ENCODE measurements at places on chromosomes 12 and 14.
A peak's percentile ranks its signal among the peaks of the same experiment; 100 is the strongest.

DNA sequence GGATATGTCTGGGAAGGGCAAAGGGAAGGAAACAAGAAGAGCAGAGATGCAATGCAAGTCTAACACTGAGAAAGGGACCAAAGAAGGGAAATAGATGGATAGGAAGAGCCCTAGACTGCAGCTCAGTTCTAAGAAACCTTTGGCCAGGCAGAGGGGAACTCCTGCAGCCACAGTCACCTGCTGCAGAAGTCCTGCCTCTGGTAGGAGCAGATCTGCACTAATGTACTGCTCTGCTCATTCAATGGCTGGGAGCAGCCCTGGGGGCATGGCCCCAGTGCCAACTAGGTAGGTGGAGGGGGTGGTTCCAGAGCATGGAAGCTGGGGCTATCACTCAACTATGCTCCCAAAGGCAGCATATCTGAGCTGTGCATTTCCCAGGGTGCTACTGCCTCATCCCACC, 388.9 kb downstream of the PCNX1 start:
- no peak for DNase-seq

DNA sequence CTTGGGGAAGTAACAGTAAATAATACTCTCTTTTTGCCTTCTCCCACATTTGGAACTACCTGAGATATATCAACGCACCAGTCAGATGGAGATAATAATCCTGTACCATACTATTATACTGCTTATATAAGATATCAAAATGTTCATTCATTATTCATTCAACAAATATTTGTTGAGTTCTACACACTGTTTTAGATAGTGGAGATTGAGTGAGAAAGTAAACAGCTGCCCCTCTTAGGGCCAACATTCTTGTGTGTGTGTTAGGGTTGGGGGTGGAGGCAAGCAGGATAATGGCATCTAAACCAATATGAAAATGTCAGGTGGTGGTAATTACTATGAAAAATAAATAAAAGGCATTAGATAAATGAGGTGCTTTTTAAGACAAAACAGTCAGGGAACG, 14.0 kb downstream of the MIS18BP1 start:
- DNase-seq = no peak

GRCh38 chr14:64340560-64341196, 46.5 kb upstream of the ESR2 start:
- no peak for DNase-seq

GRCh38 chr12:122422730-122423257, 325 bp upstream of the CLIP1 start:
- peak; percentile 60 for DNase-seq

DNA sequence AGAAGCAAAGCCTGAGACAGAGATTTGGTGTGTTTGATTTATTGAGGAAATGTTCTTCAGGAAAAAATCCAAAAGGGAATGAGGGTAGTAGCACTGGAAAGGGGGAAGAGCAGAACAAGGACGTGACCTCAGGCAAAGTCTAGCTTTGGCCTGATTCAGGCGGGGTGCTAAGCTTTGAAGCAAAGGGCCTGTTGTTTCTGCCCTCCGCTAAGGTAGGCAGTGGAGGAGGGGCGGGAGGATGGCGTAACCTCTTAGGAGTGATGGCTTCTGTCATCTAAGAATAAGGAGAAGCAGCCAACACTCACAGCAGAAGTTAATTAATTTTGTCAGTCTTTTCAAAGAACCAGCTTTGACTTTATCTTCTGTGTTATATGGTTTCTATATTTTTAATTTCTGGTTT, 20.4 kb downstream of the ABHD12B start:
- DNase-seq = no peak

- no peak for DNase-seq
Measured at GRCh38 chr14:94560751-94561655, at the start of gene SERPINA4. TSS of gene SERPINA4 (plus strand) at chr14:94561442. CDS start at chr14:94563483, 2,041 bp downstream.

DNA sequence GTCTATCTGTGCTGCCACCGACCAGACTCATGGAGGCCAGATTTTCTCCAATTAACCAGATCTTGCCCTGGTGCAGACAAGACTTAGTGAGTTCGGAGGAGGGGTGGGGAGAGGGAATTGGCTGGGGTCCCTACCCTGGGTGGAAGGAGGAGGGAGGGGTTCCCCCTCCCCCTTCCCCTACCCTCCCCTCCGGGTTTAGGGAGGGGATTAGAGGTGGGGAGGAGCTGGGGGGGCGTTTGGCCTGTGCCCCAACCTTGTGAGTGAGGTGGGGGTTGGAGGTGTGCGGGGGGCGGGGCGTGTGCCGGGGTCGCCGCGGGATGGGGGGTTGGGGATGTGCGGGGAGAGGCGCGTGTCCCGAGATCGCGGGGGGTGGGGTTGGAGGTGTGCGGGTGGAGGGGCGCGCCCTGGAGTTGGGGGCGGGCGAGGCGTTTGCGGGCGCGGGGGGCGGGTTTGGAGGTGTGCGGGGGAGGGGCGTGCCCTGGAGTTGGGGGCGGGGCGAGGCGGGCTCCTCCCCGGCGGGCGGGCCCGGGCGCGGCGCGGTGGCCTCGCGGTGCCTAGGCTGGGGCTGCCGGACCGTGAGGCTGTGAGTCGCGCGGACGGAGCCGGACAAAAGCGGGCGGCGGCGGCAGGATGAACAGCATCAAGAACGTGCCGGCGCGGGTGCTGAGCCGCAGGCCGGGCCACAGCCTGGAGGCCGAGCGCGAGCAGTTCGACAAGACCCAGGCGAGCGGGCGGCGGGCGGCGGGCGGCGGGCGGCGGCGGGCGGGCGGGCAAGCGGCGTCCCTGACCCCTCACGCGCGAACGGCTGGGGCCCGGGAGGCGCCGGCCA, at the start of gene HIP1R:
Gene HIP1R (plus strand): TSS at position 537 of the 829 bp plus-strand sequence. CDS start 94 bp downstream, at position 631.
- DNase-seq = peak; percentile 16

GRCh38 chr14:84041421-84041820, 1488.5 kb upstream of the FLRT2 start:
- DNase-seq = no peak

- DNase-seq = no peak
Measured at GRCh38 chr12:19613051-19613535, 173.8 kb downstream of the AEBP2 start.

DNA sequence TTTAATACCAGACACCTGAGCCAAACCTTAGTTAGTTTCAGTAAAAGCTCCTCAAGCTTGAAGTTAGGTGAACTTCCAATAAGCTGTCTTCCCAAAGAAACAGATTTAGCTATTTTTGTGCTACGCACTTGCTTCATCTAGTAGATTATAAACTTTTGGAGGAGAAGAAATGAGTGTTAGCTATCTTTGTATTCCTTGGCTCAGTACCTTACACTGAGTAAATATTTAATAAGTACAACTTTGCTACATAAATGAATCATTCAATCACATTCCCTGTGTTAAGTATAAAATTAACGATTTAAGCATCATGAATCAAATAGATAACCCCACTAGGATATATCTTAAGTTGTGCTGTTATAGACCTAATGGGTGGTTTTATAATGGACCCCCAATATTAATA, 307.0 kb downstream of the PCNX1 start:
- no peak for DNase-seq

DNA sequence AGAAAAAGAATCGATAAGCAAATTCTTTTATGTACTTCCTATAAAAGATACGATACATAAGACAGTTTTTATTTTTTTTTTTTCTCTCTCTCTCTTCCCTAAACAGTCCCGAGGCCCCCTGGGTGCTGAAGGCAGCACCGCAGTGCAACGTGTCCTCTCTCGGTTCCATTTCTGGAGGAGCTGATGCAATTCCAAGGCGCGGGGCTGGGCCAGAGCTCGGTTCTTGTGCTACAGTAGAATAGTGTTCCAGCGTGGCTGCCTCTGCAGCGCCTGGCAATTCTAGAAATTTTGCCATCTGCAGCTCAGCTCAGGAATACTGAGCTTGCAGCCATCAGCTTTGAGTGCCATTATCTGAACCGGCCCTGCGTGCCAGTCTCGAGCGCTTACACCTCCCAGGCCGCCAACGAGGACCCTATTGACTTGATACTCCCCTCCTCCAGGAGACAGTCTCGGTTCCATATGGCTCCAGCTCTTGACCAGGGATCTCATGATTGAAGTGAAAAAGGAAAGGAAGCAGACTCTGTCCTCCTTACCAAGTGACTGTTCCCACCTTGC, 630 bp downstream of the ALDH1L2 start:
- DNase-seq = peak; percentile 85

GRCh38 chr12:12157424-12157823, 86.7 kb downstream of the BCL2L14 start:
- DNase-seq = no peak

- DNase-seq = no peak
Measured at GRCh38 chr12:21879312-21879711, 61.9 kb downstream of the ABCC9 start.

- DNase-seq = no peak
Measured at GRCh38 chr12:81712536-81712935, 46.6 kb downstream of the PPFIA2 start.

- DNase-seq = no peak
Measured at GRCh38 chr12:53055471-53056266, 5.8 kb downstream of the TNS2 start.

DNA sequence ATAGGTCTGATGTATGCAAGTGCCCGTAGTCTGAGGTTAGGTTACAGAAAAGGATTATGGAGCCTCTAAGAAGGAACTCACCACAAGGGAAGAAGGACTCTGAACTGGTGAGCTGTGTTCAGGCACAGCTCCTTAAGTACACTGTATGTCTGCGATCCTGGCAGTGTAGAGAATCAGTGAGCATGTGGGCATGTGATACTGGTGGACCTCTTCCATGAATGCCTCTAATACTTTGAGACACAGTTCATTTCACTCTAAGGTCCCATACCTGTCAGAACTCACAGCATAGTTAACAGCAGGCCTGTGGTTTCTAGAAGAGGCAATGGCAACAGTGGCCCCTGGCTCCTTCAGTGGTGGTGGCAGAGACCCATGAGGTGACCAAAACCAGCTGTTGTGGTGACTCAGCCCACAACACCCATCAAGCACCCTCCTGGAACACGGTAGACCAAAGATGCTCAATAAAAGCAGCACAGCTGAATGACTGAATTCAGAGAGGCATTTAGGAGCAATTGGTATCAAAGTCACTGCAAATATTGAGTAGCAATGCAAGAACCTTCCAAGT, 6.9 kb upstream of the OR6J1 start:
- peak; percentile 22 for DNase-seq

DNA sequence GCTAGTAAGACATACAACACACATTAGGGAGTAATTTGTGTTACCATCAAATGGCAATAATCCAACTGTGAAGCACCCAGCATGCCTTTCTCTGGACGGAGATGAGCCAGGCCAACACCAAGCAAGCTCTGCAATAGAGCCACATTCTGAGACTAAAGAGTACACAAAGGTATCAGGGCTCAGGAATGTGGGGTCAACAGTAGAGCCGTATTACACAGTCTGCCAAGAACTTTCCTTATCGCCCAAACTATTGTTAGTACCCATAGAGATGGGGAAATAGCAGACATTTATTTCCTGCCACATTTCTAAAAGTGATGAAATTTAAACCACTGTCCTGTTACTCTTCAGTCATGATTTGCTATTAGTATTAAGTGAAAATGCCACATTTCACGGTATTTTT, 113.7 kb downstream of the BMP4 start:
- peak; percentile 36 for DNase-seq

DNA sequence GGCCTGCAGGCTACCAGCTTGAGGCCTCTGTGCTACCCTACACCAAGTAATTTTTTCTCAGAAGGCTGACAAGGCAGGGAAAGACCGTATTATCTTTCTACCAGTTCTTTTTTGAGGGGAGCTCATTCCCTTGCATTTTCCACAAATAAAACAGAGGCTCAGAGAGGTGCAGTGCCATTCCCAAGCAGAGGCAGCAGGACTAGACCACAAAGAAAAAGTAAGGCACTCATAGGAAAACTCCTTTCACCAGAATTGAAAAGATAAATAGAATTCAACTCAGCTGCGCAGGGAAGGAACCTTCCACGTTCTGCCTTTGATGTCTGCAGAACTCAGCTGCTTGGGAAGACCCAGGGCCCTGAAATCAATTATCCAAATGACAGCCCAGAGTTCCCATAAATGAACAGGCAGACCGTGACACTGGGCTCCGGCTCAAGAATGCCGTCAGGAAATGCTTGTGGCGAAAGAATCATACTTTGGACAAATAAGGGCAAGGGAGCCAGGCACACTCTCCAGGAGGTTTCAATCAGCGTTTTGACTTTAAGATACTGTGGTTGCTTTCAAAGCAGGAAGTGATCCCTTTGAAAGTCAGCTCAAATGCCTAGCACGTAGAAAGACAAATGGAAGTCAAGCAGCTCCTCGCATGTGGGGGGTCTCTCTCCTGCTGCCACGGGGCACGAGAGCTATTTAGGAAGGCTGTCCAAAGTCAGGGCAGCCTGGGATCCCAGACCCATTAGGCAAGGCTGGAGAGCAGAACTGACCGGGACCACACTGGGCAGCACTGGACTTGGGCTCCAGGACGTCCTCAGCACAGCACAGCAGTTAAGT, 14.0 kb downstream of the KCTD10 start:
- peak; percentile 98 for DNase-seq

- DNase-seq = peak; percentile 55
Measured at GRCh38 chr12:52050116-52050757, 1.0 kb upstream of the NR4A1 start.

DNA sequence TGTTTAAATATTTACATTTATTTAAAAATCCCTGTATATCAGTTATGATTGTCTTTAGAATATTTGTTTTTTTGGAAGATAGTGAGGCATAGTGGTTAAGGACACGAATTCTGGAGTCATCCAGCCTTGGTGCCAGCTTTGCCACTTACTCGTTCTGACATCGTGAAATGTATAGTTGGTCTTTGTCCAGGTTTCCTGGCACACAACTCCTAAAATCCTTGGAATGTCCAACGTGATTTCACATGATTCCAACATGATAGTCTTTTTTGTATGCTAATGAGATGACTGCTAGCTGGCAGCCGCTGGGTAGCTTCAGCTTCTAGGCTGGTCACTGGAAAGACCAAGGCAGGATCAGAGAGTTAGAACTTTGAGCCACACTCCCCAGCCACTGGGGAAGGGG, 64.8 kb downstream of the PRICKLE1 start:
- DNase-seq = no peak

GRCh38 chr12:132106921-132107320, 37.2 kb downstream of the DDX51 start:
- DNase-seq = peak; percentile 5

GRCh38 chr14:63295231-63295685, 23.5 kb downstream of the GPHB5 start:
- DNase-seq = no peak

GRCh38 chr14:21275261-21275858, 4.5 kb upstream of the RPGRIP1 start:
- no peak for DNase-seq

DNA sequence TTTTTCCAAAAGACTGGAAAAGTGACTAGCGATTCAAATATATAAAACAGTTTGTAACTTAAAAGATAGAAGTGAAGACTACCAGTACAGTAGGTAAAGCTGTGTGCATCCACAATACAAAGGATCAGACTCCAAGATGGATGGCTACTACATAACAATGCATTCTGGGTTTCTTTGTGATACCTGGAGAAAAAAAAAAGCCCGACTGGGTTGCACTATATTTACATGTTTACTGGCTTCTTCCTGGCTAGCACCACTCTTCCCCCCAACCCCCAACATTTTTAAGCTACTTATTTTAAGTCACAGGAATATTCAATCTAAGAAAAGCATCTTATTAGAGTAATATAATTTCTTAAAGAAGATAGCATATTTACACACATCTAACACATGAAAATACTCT, 61.1 kb upstream of the SINHCAF start:
- DNase-seq = no peak
